Kidney (tissue), 22 donors: ENCODE measurements at places on chromosomes 11 and 22.

DNA sequence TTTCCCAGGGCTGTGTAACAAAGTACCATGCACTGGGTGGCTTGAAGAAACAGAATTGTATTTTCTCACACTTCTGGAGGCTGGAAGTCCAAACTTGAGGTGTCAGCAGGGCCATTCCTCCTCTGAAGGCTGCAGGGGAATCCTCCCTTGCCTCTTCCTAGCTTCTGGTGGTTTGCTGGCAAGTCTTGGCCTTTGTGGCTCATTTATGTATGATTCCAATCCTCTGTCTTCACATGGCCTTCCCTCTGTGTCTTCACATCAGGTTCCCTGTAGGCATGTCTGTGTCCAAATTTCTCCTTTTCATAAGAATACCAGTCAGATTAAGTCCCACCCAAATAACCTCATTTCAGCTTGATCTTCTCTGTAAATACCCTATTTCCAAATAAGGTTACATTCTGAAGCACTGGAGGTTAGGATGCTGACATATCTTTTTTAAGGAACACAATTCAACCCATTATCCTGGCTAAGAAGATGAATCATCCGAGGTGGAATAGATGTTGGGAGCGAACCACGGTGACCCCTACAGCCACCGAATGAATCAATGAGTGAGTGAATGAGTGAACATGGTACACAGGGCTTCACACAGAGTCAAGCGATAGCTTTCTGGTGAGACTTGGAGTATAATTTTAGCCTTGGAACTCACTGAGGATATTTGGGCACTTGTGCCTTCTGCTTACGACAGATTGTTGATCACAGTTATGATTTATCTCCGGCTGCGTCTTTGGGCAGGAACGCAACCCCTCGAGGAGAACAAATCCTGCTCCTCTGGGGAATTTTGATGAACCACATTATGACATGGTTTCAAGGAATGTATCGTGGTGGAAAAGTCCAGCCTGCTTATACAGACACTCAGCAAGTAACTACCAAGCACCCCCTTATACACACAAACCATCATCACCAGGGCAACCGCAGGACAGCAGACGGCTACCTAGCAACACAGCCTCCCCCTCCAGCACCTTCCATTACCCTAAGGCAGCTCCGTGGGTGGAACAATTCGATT lies 34.3 kb upstream of the MICAL2 start:
- DNase-seq, result no peak

GRCh38 chr22:24030186-24030702 lies 19.1 kb downstream of the CABIN1 start:
- DNase-seq, result no peak

GRCh38 chr11:2265854-2266585 lies 4.4 kb downstream of the ASCL2 start:
- DNase-seq, result no peak

GRCh38 chr11:11607772-11608171 lies 14.0 kb downstream of the GALNT18 start:
- no peak for DNase-seq

GRCh38 chr11:100932474-100933100 lies 197.0 kb downstream of the PGR start:
- no peak for DNase-seq

- peak; percentile 88 for DNase-seq
Observed at GRCh38 chr22:29716814-29717545, 2.8 kb upstream of the CABP7 start.

DNA sequence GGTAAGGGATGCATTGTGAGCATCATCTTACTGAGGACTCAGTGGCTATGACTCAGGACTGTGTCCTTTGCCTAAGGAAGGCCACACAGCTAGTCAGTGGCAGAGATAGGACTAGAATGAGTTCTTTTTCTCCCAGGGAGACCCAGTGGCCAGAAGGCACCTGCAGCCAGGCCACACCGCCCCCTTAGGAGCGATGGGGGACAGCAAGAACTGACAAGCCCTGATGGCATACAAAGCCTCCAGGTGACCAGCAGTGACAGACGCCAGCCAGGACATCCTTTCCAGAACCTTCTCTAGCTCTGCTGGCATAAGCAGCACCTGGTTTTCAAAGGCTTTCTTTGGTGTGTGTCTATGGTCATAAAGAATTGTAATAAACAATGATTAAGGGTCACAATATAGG lies 240.1 kb downstream of the ST3GAL4 start:
- DNase-seq, result no peak

- peak; percentile 75 for DNase-seq
Observed at GRCh38 chr22:46390652-46391301, 55.3 kb downstream of the TRMU start.
